RCC 7860 (cell line): ENCODE measurements at places on chromosomes 5 and 9.

GRCh38 chr9:93860694-93861658, 94.2 kb downstream of the BARX1 start:
- DNase-seq: no peak

GRCh38 chr5:180605554-180606214, 14.4 kb upstream of the SCGB3A1 start:
- DNase-seq: peak; percentile 38

DNA sequence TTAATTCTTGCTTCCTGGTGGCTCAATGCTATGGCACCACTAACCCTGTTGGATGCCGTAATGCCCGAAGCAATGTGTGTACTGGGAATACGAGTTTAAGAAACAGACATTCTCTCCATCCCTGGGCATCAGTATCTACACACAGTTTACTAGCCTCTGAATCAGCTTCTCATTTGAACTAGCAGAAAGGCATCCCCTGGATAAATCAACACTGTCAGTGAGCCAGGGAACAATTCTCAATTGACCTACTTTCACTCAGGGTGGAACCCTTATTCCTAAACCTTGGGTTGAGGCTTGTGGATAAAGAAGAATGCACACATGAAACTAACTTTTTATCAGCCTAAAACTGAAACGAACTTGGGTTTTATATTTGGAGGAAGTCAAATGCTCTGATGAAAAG, 331.0 kb downstream of the GADD45G start:
- no peak for DNase-seq

- no peak for DNase-seq
Observed at GRCh38 chr5:81183811-81184748, 49.0 kb upstream of the CKMT2 start.

- peak; percentile 11 for DNase-seq
Observed at GRCh38 chr9:96008502-96009222, 133.2 kb downstream of the ERCC6L2 start.

DNA sequence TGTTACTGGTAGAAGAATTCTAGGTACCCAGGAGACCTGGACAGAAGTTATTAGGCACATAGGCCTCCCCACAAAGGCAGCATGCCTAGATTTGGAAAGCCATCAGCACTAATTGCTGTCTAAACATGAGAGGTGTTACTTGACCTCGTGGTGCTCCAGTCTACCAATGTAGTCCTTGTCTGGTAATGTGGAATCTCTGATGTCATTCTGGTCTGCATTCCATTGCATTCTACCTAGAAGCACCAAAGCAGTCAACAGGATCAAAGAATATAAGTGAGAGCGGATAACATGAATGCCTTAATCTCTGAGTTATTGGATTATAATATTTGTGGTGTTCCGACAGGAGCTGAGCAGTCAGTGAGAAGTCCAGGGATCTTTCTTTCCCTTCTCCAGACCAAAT, 175.2 kb downstream of the PSAT1 start:
- no peak for DNase-seq

GRCh38 chr5:149938791-149939358, 5.7 kb downstream of the PDE6A start:
- peak; percentile 98 for DNase-seq

DNA sequence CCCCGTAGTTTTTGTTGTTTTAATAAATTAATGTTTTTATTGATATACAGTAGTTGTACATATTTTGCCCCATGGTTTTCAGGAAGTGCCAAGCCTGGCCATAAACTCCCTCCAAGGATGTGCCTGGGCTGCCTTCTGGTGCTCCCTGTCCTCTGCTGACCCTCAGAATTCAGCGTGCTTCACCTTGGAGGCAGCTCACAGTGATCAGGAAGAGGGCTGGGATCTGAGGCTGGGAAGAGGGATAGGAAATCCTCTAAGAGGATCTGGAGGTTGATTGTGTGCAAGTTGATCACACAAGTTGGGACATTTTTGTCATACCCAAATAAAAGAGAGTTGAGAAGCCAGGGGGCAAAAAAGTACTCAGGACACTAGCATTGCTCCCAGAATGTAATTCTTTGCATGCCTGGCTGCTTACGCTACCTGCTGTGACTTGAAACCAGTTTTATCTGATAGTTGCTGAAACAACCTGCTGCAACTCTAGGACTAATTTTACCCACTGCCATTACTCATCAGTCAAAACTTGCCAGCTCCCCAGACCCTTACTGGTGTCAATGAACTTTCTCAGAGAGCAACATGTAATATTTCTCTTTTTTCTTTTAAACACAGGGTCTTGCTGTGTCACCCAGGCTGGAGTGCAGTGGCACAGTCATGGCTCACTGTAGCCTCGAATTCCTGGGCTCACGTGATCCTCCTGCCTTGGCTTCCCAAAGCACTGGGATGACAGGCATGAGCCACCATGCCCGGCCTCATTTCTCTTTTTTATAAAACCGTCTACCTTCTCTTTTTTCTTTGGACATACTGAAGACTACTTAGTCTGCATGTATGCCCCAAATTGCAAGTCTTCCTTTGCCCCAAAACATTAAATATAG, 29.0 kb downstream of the PDE6A start:
- DNase-seq: peak; percentile 48

DNA sequence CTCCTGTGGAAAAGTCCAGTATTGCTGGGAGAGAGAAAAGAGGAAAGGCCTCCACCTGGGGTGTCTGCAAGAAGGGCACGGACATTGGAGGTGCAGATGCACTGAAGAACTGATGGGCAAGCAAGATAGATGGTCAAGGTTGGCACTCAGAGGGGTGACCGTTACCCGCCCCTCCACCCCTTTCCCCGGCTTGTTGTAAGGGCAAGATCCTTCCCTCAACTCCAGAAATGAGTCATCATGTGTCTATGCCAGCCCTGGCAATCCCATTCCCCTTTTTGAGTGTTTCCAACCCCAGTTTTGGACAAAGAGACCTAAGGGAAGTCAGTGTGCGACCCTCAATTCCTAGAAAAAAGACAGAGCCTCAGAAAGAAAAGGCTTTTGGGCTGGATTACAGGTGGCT, 34.9 kb upstream of the ATP6V1G1 start:
- no peak for DNase-seq

DNA sequence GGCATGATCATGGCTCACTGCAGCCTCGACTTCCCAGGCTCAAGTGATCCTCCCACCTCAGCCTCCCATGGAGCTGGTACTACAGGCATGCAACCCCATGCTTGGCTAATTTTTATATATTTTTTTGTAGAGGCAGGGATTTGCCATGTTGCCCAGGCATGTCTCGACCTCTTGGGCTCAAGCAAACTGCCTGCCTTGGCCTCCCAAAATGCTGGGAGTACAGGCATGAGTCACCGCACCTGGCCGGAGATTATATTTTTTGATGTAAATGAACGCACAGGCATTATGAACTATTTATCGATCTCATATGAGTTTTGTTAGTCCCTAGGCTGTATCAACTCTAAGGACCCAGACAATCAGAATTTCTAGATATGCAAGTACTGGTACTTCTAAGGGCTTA, 25.5 kb upstream of the CEP120 start:
- no peak for DNase-seq
